Eye (tissue), 1 donor: ENCODE measurements at places on chromosomes 7 and 10.

GRCh38 chr7:118222591-118222990 lies 1.9 kb upstream of the ANKRD7 start:
- DNase-seq: no peak

DNA sequence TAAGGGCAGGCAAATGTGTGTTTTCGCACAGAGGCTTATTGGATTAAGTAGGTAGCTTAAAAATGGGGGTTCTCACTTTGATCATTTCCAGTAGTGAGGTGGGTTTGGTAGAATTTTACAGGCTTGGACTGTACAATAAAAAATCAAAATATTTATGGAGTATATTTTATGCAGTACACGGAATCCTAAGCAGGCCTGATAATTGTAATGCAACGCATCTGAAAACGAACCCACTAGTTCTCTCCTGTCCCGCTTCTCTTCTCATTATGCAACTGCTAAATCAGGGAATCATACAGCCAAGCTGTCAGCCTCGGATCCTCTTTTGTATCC lies 377 bp upstream of the POLR1F start:
- DNase-seq: no peak

DNA sequence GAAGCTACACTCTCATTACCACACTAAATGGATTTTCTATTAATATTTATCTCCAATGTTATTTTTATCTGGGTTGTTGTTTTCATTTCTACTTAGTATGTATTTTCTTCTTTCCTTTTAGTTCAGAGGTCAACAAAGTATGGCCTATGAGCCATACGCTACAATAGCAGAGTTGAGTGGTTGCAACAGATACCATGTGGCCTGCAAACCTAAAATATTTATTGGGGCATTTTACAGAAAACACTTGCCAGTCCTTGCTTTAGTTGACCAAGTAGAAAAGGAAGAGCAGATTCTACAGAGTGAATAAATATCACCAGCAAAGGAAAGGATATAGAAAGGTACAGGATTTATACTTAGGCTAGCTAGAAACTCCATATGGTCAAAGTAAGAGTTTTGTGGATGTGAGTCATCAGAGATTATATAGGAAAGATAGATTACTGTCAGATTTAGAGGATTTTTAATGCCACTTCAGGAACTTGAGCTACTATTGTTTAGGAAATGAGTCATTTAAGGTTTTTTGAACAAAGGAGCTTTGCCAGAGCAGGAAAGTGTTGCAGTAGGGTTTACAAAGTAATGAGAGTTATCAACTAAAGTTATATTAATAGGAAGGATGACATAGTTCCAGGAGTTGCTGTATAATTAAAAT lies 323.3 kb upstream of the KAT6B start:
- no peak for DNase-seq

GRCh38 chr10:45378914-45379726 lies 5.1 kb downstream of the ALOX5 start:
- no peak for DNase-seq

- no peak for DNase-seq
Observed at GRCh38 chr7:41955451-41955850, 252.6 kb upstream of the INHBA start.

DNA sequence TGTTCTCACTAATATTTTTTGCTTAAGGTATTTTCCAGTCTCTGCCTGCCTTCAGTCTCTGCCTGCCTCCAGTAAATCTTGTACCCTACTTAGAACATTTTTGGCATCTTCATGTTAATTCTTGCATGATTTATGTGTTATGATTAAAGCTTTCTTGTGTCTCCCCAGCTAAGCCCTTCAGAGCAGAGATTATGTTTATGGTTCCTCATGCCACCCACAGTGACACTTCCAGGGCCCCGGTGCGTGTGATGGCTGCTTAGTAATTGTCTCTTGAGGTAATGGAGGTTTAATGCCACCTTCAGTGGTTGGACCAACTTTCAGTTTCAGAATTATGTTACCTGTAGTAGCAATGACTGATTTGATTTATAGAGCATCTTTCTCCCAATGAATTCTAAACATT lies 70.6 kb upstream of the MET start:
- DNase-seq: no peak

DNA sequence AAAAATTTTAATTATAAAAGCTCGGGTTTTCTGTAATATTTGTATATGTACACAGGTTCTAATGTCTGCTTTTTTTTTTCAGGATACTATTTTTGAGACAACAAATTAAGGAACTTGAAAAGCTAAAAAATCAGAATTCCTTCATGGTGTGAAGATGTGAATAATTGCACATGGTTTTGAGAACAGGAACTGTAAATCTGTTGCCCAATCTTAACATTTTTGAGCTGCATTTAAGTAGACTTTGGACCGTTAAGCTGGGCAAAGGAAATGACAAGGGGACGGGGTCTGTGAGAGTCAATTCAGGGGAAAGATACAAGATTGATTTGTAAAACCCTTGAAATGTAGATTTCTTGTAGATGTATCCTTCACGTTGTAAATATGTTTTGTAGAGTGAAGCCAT lies 57.9 kb upstream of the BAMBI start:
- DNase-seq: no peak

- peak; percentile 81 for DNase-seq
Observed at GRCh38 chr10:95459446-95460045, 101.6 kb downstream of the SORBS1 start.

GRCh38 chr7:101614939-101615302 lies 14.2 kb downstream of the MYL10 start:
- DNase-seq: no peak

- no peak for DNase-seq
Observed at GRCh38 chr10:15393139-15393825, 22.2 kb upstream of the FAM171A1 start.

DNA sequence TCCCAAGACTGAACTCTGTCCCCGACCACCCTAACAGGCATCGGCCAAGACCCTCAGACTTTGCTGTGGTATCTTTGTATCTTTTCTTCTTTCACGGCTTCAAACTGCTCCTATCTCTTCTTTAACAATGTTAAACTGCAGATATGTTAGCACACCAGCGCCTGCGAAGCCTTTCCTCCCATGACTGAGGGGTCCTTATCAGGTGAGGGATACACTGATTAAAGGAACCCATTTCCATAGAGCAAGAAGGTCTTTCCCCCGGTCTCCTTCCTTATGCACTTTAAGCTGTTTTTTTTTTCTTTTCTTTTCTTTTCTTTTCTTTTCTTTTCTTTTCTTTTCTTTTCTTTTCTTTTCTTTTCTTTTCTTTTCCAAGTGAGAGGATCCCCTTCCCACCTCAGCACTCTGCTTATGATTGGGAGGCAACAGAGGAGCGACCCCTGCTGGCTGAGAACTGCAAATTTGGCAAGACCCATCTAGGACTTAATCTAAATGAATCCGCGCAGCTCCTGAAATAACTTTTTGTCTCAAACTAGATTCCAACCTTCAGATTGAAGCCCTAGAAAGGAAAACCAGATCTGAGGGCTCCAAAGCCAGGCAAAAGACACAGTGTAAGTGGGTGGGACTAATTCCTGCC lies 109.9 kb downstream of the ITGB8 start:
- DNase-seq: peak; percentile 21

GRCh38 chr10:95508730-95509129 lies 52.4 kb downstream of the SORBS1 start:
- DNase-seq: no peak

GRCh38 chr7:103989200-103989784 lies at the start of gene RELN:
Gene RELN (minus strand): TSS chr7:103989658. CDS start chr7:103989356, 302 bp downstream.
- peak; percentile 88 for DNase-seq

- no peak for DNase-seq
Observed at GRCh38 chr7:104196161-104196560, 11.7 kb downstream of the ORC5 start.

GRCh38 chr10:101283762-101284100 lies 54.5 kb upstream of the LBX1 start:
- DNase-seq: no peak

DNA sequence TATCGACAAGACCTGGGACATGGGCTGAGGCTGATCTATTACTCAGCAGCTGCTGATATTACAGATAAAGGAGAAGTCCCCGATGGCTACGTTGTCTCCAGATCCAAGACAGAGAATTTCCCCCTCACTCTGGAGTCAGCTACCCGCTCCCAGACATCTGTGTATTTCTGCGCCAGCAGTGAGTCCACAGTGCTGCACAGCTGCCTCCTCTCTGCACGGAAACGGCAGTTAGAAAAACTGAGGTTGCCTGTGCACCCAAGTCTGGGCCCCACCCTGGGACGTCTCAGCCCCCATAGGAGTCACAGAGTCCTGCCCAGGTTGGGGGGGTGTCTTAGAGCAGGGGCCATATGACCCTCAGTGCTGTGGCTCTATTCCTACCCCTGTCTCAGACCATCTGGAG lies 167.4 kb upstream of the PRSS58 start:
- DNase-seq: no peak

DNA sequence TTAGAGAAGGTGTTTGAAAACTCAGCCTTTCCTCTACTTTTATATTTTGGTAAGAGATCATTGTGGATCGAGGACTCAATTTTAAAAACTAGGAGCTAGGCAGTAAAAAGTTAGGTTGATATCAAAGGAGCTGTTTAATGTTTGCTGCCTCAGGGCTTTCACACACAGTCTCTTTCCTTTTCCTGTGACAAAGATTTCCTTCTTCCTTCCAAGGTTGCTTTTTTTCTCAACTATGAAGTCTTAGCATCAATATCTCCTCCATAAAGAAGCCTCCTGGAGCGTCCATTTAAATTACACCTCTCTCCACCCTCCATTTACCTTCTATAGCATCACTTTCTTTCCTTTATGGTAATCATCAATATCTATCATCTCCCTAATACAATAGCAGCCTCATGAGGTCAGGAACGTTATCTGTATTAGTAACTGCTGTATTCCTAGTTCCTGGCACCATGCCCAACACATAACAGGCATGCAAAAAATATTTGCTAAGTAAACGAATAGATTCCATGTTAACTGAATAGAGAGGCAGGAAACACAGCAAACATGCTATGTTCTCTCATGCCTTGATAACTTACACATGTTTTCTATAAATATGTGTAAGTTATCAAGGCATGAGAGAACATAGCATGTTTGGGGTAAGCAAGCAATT lies 48.5 kb downstream of the GNAT3 start:
- DNase-seq: no peak

GRCh38 chr10:34912771-34913170 lies 97.7 kb upstream of the PARD3 start:
- DNase-seq: peak; percentile 70

DNA sequence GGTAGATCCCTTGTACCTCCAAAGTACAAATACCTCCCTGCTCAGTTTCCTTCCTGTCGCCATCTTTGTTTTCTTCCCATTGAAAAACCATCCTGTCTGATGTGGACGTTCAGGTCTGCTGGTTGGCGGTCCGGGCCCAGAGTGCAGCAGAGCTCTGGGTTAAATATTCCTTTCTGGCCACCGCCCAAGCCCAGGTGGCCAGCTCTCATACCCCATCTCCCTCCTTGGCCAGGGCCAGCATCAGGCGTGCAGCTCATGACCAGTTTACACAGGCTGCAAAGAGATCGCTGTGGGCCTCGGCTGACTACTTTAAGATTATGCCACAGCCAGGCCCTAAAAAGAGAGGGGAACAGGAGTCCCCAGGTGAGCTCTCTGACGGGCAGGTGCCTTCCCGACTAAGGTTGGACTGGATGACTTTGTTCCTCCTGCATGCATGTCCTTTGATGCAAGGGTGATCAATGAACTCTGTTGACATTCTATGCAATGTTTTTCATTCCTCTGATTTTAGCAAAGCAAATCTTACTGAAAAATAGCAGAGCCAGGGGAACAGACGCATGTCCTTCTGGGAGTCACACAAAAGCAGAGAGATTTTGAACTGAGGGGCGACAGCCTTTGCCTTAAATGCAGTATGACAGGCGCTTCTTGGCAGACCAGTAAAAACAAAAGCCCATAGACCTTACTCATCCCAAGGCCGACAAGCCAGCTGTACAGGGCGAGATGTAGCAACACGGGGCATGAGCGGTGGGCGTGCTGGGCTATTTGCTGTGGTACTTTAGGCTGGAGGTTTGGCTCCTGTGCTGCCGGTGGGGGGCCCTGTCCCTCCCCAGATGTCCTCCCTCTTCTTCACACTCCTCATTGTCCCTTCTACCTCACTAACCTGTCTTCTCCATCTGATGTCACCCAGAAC lies 33.3 kb upstream of the SH2B2 start:
- DNase-seq: no peak

DNA sequence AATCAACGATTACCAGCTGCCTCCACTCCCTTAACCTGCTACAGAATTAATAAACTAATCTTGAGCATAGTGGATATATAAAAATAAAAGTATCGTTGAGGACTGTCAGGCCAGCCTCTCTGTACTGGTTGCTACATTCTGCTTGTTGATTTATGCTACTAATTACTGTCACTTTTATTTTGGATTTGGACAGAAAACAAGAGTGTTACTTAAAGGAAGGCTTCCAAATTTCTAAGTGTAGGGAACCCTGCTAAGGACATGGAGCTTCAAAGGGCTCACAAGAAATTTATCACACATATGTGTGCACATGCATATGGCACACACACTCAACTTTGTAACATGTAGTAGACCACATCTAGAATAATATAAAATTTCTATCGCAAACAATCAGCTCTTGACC lies 141.2 kb upstream of the ANKRD1 start:
- no peak for DNase-seq

DNA sequence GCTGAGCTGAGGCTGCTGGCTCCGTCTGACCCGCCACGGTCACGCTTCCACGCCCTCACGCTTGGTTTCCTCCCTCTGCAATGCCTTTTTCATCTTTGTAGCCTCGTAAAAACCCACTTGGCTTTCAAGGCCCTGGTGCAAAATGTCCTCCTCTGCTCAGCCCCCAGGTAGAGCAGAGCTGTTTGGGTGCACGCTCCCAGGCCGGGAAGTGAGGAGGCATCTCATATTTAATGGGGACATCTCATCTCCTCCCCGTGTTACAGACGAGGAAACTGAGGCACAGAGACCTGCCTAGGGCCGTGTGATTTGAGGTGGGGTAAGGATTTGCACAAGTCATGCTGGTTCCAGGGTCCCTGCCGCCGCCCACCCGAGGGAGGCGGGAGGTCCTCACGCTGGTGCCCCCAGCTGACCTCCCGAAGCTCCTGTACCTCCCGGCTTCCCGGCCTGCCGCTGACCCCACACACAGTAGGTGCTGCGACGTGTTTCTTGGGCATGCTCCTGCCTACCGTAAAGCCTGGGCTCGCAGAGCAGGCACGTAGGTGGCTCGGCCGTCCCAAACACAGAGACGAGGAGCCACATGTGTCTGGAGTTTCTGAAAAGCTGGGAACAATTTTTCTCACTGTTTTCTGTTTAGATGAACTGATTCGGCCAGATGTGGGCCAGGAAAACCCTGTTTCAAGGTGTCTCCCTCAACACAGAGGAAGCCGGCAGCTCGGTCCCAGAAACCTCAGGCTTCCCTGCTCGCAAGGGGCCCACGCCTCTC lies 11.5 kb downstream of the FOXL3 start:
- no peak for DNase-seq

DNA sequence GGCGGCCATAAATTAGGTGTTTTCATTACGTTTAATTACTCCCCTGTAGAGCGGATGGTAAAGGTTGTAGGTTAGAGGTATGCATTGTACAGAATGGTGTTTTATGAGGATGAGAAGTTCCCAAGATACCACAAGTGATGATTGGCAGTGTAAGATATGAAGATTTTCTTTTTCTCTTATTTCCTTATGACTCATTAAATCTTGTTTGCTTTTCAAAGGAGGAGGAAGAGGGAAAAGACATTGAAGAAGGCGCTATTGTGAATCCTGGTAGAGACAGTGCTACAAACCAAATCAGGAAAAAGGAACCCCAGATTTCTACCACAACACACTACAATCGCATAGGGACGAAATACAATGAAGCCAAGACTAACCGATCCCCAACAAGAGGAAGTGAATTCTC lies 133.9 kb downstream of the AASS start:
- no peak for DNase-seq

GRCh38 chr7:90728568-90728967 lies 132.4 kb downstream of the CDK14 start:
- no peak for DNase-seq
